ENCODE measurements at places on chromosomes 11 and 22.

- DNase-seq = no peak
These were observed 1.9 kb upstream of the GRAP2 start for GRCh38 chr22:39898997-39899396.

DNA sequence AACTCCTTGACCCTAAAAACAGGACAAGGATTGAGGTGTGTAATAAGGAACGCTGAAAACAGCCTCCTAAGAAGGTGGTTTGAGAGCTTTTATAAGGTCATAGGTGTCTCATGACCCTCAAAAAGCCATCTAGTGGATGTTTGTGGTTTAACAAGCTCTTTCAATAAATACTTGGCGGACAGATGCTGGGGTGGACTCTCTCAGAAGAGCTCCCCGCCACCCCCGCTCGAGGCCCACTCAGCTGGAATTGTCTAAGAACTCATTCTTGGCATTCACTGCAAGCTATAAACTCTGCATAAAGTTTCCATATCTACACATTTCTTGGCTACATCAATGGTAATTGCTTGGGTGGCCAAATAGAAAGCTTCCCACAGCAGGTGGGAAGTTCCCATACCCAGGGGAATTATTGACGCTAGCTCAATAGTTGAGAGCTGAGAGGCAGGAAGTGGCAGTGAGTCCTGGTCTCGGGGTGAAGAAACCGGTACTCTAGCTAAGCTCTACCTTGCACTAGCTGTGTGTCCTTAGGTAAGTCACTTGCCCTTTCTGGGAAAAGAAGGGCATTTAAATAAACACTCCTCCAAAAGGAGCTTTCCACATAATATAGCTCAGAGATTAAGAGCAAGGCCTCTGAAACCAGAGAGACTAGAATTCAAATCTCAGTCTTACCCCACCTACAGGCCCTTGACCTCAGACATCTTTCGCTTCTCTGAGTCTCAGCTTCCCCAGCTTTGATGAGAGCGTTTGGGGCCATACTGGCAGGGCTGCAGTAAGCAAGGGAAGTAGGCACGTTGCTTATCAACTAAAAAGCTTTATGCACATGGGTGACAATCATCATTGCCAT, 6.4 kb downstream of the MS4A15 start:
- no peak for DNase-seq

DNA sequence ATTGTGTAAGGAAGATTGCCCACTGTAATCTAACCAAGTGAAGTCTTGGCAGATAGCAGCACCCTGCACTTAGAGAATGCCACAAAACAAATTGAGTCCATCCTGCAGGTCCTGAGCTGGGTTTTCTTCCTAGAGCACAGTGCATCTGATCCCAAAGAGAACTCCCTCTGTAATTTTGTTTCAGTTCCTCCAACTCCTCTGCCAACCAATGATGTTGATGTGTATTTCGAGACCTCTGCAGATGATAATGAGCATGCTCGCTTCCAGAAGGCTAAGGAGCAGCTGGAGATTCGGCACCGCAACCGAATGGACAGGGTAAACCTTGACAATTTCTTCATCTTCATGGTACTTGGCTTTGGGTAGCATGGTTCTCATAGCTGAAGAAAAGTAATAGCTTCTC, 33.1 kb upstream of the ST14 start:
- DNase-seq = no peak

DNA sequence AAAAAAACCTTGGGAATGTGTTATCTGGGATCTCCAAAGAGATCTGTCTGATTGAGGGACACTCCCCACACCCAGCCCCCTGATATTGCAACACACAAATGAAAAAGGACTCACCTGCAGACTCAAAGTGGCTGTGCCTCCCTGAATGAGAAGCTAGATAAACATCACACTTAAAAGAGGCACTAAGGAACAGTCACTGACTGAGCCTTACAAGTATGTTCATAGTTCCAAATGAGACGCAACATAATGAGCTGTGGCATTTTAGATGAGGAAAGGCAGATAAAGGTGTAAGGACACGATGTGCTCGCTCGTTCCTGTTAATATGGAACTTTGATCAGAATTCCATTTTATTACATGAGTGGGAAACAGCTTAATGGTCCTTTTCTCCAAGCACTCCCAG, 21.0 kb upstream of the CFAP300 start:
- no peak for DNase-seq

GRCh38 chr11:95044010-95044409, 5.2 kb upstream of the KDM4F start:
- DNase-seq = no peak

- no peak for DNase-seq
These were observed 29.3 kb downstream of the FAT3 start for GRCh38 chr11:92253945-92254344.

GRCh38 chr11:115663790-115664189, 159.6 kb upstream of the CADM1 start:
- DNase-seq = no peak

DNA sequence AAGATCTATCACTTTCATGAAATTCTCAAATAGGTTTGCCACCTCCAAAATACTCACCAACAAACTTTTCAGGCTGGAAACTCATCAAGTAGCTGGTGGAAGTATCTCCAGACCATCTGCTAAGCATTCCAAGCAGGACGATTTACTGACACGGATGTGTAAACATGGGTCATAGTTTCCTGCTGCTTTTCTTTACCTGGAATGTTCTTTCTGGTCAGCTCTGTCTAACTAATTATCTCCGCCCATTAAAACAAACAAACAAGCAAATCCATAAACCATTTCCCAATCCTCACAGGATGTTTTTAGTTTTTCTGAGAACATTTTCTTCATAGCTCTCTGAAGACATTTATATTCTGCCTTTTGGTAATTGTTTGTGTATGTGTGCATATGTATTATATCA, 397.0 kb downstream of the METTL15 start:
- DNase-seq = no peak

DNA sequence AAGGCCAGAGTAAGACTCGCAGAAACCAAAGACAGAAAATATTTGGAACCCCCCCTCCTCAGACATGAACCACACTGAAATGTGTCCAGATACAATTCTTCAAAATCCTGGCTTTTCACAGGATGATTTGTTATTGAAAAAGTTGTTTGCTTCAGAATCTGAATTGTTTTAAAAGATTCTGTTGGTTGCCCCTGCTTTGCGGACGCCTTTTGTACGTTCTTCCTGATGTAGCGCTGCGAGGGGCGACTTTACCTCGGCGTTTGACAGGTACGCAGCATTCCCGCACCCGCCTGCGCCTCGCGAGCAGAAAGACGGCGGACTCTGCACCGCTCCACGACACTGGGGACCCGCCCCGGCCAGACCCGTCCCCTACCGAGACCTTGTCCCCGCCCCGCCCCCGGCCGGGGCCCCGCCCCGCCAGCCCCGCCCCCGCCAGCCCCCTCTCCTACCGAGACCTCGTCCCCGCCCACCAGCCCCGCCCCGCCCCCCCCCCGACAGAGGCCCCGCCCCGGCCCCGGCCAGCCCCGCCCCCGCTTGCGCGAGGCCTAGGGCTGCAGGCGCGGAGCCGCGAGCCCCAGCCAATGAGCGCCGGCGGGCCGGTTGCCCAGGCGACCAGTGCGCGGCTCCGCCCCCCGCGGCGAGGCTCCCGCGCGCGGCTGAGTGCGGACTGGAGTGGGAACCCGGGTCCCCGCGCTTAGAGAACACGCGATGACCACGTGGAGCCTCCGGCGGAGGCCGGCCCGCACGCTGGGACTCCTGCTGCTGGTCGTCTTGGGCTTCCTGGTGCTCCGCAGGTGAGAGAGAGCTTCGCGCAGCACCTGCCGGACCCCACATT, at the start of gene GLB1L2:
TSS of gene GLB1L2 (plus strand) at position 635 of the 835 bp plus-strand sequence. CDS start at position 709, 74 bp downstream.
- peak; percentile 46 for DNase-seq

GRCh38 chr11:115741376-115742107, 237.3 kb upstream of the CADM1 start:
- no peak for DNase-seq

Measured in stimulated activated CD4-positive, alpha-beta T cell treated with anti-CD3 and anti-CD28 coated beads, Interleukin-1b, Interleukin-23, amount 100 ng/mL, for 24 hours (primary cell).